Activated effector memory CD4-positive, alpha-beta T cell treated with anti-CD3 and anti-CD28 coated beads, Interleukin-2, amount 50 U/mL, for 16 hours (primary cell): ENCODE measurements at places on chromosomes 7 and 10.

- peak; percentile 73 for DNase-seq
Measured at GRCh38 chr10:127563718-127564553, 14.8 kb downstream of the NPS start.

GRCh38 chr7:45401155-45401554 is 173.0 kb upstream of the ADCY1 start:
- no peak for DNase-seq

- no peak for DNase-seq
Measured at GRCh38 chr10:102994531-102995295, 76.6 kb downstream of the CNNM2 start.

GRCh38 chr10:35208949-35209613 is 82.4 kb downstream of the CREM start:
- DNase-seq = no peak

- DNase-seq = no peak
Measured at GRCh38 chr10:77267703-77268675, 369.6 kb downstream of the KCNMA1 start.

GRCh38 chr7:96202102-96202501 is 119.8 kb downstream of the SLC25A13 start:
- no peak for DNase-seq

DNA sequence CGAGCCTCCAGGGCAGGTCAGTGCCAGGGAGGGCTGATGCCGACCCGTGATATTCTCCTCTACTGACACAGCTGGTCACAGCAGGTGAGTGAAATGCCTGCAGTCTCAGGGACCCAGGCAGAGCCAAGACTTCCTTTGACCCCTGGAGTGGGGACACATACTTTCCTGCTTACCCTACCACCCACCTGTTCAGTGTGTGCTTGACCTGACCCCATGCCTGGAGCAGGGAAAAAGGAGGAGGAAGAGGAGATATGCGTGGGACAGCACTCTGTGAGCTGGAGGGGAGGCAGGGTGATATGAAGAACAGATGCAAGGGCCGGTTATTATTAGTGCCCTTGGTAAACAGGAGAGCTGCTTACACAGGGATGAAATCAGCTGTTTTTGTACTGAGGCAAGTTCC is 40.8 kb upstream of the WIPF3 start:
- no peak for DNase-seq

DNA sequence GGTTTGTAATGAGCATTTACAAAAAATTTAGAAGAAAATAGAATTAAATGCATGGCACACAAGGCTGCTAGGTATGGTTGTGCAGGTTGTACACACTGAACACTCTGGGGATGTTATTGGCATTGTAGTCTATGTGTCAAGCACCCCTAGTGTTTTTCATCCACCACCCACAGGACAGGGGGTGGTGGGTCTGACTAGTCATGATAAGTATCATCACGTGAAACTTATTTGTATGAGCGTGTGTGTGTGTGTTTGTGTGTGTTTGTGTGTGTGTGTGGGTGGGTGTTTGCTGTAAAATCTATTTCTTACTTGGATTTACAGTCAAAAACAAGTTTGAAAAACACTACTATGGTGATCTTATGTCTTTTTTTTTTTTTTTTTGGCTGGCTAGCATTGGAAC is 66.5 kb downstream of the MAP3K8 start:
- DNase-seq = no peak

- no peak for DNase-seq
Measured at GRCh38 chr10:49556723-49557122, 17.8 kb upstream of the ERCC6 start.

- no peak for DNase-seq
Measured at GRCh38 chr7:136655414-136655813, 213.0 kb upstream of the CHRM2 start.

GRCh38 chr7:147547252-147547897 is 1043.2 kb upstream of the C7orf33 start:
- DNase-seq = no peak

GRCh38 chr10:14565199-14565598 is 209.5 kb downstream of the FAM107B start:
- DNase-seq = no peak

DNA sequence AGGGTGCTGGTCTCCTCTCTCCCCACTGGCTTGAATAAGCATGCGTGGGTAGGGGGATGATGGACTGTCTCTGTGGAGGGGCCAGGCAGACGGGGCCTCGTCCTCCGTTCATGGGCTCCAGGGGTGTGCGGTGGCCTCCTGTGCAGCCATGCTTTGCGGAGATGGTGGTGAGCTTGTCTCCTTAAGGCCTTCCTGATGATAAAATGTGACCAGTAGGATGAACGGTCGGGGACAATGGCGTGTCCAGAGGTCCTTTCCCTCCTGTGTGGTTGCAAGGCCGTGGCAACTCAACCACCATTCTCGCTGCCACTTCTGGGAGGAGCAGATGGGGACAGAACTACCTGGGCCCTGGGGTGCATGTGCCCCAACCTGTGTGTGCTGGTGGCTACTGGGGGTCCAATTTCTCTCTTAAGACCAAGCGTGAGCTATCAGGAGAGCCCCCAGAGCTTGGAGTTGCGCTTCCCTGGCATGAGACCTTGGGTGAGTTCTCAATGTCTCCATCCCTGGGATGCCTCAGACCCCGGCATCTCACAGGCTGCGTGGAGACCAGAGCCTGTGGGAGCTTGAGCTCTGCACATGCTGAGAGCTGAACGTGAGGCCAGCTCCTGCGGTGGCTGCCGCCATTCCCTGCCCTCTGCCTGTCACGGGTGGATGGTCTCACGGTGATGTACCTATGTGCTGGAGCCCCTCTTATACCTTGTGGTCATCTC is 112.2 kb downstream of the INPP5A start:
- no peak for DNase-seq

DNA sequence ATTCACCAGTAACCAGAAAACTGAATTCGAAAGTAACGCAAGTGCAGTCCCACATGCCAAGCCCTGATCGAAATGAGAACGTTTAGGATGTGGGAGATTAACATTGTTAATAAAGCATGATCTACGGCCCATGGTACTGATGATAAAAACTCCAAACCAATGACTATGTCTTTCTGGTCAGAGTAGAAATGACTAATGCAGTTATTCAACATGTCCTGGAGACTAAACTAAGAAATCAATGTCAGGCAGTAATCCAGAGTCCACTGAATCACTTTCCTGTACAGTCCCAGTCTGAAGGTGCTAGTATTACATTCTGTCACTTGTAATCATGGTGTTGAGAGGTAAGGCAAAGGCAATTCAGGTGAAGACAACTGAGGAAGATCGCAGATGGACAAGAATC is 14.4 kb downstream of the NPSR1 start:
- no peak for DNase-seq

DNA sequence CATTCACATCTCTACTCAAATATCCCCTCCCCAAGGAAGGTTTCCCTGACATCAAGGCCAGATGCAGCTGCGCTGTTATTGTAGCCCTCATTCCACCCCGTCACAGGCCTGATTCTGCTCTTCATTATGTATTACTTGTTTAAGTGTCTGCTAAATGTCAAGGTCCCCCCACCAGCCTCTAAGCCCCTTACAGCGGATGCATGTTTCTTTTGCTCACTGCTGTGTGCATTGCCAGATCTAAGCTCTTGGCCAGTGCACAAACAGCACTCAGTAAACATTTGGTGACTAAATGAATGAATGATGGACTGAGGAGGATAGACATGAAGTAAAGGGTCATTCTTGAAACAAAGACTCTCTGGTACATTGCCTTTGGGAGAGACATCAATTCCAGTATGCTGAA is 90.6 kb downstream of the NEBL start:
- no peak for DNase-seq

- no peak for DNase-seq
Measured at GRCh38 chr7:35658606-35659201, 36.2 kb downstream of the HERPUD2 start.

- no peak for DNase-seq
Measured at GRCh38 chr7:156988343-156989185, 21.9 kb downstream of the MNX1 start.

- DNase-seq = no peak
Measured at GRCh38 chr10:97590082-97590747, 694 bp downstream of the C10orf62 start.

- DNase-seq = peak; percentile 38
Measured at GRCh38 chr10:514137-514671, 175.3 kb downstream of the DIP2C start.

DNA sequence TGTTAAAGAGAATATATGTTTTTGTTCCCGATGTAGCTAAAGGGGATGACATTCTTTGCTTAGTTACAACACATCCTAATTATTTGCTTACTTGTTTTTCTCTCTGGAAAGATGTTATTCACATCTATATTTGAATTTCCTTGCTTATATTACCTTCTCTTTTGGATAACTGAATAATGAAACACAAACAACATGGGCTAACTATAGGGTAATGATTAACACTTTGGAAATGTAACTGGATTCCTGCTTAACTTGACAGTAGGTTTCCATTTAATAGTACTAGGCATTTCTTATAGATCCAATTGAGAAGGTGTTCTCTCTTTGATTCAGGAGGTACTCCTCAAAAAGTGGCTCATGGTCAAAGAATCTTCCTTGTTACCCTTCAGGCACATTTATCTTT is 141.1 kb downstream of the CCSER2 start:
- DNase-seq = no peak

DNA sequence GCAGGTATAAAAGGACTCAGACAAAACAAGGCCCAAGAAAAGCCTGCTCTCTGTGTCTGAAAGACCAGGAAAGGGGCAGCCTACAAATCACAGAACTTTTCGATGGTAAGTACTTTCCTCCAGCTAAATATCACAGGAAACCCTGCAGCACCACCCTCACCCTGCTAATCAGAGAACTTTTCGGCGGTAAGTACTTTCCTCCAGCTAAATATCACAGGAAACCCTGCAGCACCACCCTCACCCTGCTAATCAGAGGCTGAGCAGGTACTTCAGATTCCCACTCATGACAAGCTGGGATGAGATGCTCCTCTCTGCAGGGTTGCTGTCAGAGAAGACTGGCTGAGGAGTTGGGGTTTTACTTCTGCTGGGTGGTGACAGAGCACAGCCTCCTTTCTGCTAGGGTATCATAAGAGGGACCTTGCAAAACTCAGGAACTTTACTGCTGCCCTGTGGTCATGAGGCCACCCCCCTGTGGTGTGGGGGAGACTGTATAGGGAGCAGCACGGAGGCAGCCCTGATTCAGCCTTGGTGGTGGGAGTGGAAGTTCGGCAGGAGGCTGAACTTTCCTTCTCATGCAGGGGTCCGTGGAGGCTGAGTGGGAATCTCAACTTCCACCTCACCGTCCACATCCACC is 7.2 kb downstream of the WDR37 start:
- peak; percentile 71 for DNase-seq

DNA sequence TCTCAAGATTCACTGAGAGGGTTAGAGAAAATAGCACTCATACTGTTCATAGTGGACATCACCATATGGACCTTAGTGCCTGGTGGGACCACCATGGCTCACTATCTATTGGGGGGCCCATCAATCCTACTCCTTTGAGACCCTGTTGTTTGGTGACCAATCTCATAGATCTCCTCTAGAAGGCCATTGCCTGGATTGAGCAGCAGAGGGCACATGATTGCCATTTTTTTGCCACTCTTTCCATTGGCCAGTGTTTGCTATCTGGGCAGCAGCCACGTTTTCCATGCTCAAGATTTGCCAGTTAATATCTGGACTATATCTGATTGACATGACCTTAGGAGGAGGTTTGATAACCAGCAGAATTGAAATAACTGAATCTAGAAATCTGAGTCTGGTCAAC is 244.5 kb downstream of the ITGB1 start:
- no peak for DNase-seq

- DNase-seq = no peak
Measured at GRCh38 chr10:70368774-70369482, 13.5 kb downstream of the LRRC20 start.

DNA sequence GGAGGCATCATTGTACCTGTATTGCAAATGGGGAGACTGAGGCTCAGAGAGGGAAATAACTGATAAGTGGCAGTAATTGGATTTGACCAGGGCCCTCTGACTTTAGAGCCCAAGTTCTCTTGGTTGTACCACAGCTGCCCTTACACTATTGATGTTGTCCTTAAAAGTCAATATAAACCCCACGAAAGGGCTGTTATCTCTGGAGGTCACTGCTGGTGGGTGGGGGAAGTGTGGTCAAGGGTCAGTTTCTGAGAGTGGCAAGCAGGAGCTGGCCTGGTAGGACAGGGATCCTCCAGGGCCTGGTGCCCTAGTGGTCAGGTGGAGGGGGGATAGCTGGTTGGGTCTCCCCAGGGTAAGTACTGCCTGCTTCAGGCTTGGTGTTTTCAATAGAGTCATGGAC is 44.2 kb upstream of the AQP1 start:
- no peak for DNase-seq

GRCh38 chr7:141986923-141987322 is 8.8 kb upstream of the MGAM start:
- DNase-seq = no peak

DNA sequence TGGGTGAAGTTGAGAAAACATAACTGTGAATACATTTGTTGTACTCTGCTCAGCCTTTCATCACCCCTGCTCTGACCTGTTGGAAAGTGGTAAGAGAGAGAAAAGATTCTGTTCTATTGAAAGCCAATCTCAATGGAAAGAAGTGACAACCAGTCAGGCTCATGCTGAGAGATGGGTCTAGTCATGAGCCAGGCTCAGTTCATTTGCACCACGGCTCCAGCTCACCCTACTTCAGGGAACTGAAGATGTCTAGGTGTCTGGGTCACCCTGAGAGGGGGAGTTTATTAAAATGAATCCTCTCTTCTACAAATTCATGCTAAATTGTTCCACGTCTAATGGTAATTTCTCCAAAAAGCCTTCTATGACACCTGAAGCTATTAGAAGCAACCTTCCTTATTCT is 12.1 kb upstream of the FAS start:
- DNase-seq = no peak

DNA sequence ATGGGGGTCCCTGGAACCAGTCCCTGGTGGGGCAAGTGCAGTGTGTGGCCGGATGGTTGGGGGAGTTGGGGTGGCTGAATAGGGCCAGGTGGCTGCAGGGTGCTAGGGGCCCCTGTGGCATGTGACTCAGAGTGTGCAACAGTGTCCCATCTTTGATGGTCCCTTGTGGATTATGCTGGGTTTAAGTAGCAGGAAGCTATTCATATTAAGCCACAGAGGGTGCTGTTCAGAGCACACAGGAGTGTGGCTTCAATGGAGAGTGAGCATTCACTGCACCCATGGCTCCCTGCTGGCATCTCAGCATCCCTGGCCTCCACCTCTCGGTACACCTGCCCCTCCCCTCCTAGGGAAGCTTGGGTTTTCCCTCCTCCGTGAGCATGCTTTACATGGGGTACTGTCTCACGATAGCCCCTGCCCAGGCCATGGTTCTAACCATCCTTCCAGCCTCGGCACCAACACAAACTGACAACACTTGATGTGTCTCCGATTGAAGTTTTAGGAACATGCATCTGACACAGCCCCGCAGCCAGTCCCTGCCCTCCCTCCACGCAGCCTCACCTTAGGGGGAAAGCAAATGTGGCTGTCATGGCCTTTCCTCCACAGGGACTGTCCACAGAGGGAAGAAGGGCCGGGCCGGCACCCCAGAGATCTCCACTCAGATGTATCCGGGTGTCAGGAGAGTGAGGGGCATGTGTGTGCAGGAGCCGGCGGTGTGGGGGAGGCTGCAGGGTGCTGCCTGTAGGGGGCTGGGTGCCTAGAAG is 30.4 kb upstream of the PPIF start:
- DNase-seq = no peak
